Left hindlimb (tissue), 1 donor: ENCODE measurements at places on chromosomes 12 and 14.

GRCh38 chr14:22519877-22520685, 68.9 kb downstream of the DAD1 start:
- no peak for DNase-seq

DNA sequence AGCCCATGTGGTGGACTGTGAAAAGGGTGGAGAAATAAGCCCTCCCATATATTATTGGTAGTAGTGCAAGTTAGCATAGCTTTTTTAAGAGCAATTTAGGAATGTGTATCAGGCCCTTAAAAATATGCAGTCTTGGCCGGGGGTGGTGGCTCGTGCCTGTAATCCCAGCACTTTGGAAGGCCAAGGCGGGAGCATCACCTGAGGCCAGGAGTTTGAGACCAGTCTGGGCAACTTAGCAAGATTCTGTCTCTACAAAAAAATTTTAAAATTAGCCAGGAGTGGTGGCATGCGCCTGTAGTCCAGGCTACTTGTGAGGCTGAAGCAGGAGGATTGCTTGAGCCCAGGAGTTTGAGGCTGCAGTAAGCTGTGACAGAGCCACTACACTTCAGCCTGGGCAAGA, 64.2 kb upstream of the BCAT1 start:
- DNase-seq: no peak

GRCh38 chr14:56334458-56334857, 216.2 kb downstream of the PELI2 start:
- DNase-seq: no peak

GRCh38 chr12:32891956-32892355, 4.6 kb downstream of the PKP2 start:
- no peak for DNase-seq

- peak; percentile 64 for DNase-seq
Observed at GRCh38 chr14:68458840-68459469, 333.9 kb downstream of the ZFP36L1 start.

DNA sequence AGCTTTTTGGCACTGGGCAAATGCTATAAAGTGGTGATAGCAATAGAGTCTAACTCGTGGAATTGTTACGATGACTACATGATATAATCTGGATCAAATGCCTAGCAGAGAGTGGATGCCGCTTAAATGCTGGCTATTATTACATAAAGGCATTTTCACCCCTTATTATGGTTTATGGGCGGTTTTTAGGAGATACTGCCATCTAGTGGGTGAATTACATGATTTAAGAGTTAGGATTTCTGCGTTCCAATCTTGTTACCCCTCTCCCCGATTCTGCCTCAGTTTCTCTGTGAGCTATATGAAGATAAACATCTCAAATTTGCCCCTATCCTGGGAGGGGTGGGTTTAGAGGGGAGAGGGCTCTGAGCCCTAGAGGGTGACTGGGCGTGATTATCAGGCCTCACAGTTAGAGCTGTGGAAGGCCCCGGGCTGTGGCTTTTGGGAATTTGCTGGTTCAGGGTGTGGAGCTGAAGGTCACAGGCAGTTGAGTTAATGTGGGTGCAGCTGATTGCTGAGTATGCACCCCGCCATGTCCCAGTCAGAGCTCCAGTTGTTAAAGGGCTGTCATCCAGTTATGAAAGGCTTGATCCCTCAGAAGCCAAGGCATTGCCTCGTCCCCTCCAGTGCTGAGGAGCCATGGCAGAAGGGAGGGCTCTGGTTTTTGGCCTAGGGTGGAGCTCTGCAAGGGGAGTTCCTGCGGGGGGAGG, 14.4 kb downstream of the CLSTN3 start:
- DNase-seq: no peak

DNA sequence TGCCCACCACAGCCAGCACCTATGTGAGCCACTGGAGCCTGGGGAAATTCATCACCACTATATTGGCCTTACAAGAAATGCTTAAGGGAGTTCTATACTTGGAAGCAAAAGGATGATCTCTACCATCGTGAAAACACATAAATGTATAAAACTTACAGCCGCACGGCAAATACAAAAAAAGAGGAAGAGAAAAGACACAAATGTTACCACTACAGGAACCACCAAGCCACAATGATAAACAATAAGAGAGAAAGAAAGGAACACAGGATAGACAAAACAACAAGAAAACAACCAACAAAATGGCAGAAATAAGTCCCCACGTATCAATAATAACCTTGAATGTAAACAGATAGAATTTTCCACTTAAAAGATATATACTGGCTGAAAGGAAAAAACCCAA, 267.5 kb downstream of the TMEM121 start:
- DNase-seq: no peak

- peak; percentile 65 for DNase-seq
Observed at GRCh38 chr12:101939856-101940265, 62.5 kb downstream of the DRAM1 start.

DNA sequence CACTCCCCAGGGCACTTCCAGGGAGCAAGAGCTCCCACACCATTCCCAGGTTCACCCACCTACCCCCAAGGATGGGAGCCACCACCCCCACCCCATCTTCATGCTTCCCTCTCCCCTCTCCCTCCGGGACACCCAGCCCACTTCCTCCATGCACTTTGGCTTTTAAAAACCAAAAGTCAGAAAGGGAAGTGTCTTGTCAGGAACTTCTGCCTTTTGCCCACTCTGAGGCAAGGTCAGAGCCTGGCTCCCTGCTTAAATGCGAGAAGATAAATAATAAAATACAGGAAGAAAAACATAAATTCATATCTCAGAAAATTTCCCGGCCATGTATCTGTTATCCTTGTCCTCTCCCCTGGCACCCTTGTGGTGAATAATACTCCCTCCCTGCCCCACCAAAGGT, 81.6 kb downstream of the PTGER2 start:
- DNase-seq: no peak

- DNase-seq: no peak
Observed at GRCh38 chr14:23610090-23610814, 25.9 kb upstream of the DHRS2 start.

- no peak for DNase-seq
Observed at GRCh38 chr14:39025810-39026627, 77.0 kb downstream of the SEC23A start.

DNA sequence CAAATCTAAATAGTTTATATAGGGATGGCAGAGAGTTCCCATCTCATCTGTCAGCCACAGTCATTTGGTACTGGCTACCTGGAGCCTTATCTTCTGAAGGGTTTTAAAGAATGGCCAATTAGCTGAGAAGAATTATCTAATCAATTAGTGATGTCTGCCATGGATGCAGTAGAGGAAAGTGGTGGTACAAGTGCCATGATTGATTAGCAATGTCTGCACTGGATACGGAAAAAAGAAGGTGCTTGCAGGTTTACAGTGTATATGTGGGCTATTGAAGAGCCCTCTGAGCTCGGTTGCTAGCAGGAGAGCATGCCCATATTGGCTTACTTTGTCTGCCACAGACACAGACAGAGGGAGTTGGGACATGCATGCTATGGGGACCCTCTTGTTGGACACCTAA, 7.9 kb upstream of the OAS2 start:
- no peak for DNase-seq
